Central memory CD8-positive, alpha-beta T cell (primary cell): ENCODE measurements at places on chromosomes 2 and 18.

- DNase-seq: no peak
These were observed 21.1 kb upstream of the POLE4 start for GRCh38 chr2:74937221-74937880.

DNA sequence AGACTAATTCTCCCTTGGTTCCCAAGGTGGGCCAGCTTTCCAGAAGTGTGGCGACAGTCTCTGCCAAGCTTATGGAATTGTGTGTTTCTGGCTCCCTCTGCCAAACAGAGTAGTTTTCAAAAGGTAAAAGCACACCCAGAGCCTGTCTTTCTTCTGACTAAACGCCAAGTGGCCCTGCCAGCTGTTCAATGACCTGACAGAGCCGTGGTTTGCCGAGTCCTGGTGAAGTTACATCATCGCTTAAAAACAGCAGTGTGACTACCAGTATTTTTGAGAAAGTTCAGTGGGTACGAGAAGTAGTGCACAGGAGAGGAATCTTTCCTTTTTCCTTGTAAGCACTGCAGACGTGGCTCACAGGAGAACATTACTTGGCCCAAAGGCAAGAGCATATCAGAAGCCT lies 1.9 kb downstream of the PER2 start:
- no peak for DNase-seq

DNA sequence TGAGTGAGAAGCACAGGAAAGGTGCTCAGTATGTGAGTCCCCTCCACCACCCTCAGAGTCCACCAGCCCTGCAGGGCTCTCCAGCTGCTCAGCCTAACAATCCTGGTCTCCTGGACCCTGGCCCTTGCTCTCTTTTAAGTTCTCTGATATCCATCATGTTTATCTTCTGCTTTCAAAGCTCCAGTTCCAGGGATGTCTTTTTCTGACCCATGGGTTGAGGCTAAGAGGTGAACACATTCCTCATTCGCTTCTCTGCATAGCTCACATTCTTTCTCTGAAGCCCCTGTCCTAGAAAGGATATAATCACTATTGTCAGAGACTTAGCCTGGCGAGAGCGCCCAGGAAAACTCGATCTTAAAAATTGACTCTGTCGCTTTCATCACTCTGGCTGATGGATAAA lies 86.4 kb downstream of the ARL4C start:
- DNase-seq: no peak

- no peak for DNase-seq
These were observed 277.8 kb upstream of the CYRIA start for GRCh38 chr2:16943279-16943958.

GRCh38 chr2:201839727-201840126 lies 33.4 kb downstream of the CDK15 start:
- no peak for DNase-seq
